ENCODE measurements at places on chromosomes 5 and 9. TPM values are rescaled to one million over a fixed set of nuclear protein-coding genes. Genes with fewer than 3 reads are reported as not detected.
A peak's percentile ranks its signal among the peaks of the same experiment; 100 is the strongest.

PRRX2 gene
- total RNA-seq = 0.21 TPM

GLIPR2 gene
- total RNA-seq = 6.3 TPM

PAM gene
- total RNA-seq = 255 TPM

TMEM174 gene
- not detected for total RNA-seq

CNTNAP3 gene
- total RNA-seq = 1.5 TPM

PLEKHG4B gene
- total RNA-seq = 6.8 TPM

ZMYND19 gene
- total RNA-seq = 25.6 TPM

GABRA1 gene
- not detected for total RNA-seq

- no peak for DNase-seq
Measured at GRCh38 chr5:38670878-38671277, 114.4 kb upstream of the LIFR start.

DNA sequence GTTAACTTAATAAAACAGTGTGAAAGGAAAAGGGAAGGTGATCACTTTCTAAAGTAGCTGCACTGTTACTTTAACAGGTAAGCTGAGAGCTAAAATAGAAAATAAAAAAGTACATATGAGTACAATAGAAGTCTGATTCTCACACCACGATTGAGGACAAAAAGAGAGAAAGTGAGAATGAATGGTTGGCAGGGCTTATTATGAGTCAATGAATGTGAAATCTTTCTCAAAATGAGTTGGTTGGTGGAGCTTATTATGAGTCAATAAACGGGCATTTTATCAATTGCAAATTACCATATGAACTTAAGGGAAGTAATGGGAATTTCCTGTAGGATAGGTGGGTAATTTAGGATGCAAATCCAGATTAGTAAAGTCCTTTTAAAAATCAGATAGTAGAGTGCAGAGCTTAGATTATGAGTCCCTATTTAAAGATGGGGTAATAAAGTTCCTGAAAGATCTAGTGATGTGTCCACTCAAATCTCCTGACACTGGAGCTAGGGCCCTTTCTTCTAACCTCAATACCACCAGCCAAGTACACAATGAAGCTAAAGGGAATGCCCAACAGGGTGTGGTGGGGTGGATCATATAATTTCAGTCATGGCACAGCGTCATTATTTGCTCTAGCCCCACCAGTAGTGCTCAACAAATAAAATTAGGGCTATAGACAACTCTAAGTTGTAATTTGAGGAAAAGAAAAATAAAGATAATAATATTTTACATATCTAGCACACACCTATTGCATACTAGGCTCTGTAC lies 21.1 kb upstream of the TLR4 start:
- no peak for DNase-seq

DNA sequence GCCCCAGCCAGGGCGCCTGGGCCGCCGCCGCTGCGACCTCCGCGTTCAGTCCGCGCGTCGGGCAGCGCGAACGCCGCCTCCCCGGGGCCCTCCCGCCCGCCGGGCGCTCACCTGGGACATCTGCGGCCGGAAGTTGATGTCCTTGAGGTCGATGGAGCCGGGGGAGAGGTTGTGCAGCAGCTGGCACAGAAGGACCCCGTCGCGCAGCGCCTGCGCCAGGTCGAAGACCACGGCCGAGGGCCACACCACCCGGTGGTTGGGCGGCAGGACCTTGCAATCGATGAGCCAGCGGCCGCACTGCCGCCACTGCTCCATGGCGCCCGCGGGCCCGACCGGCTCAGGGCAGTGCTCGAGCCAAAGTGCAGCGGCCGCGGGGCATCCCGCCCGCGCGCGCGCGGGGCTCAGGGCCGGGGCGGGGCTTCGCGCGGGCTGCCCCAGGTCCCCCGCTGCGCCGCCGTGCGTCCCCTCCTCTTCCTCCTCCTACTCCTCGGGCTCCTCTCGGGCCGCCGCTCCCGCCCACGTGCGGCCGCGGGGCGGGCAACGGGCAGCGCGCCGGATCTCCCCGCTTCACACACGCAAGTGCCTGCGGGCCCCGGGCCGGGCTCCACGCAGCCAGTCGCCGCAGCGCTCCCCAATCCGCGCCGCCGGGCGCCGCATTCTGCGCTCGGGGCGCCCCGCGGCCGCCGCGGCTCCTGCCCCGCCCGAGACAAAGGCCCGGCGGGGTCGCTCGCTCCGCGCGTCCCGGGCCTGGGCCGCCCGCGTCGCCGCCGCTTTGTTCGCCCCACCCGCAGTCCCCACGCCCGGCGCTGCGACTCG lies at the start of gene VAV2:
Gene VAV2, minus strand, starts transcription at position 361 of the 816 bp plus-strand sequence. Its CDS starts 46 bp downstream, at position 315.
- peak; percentile 62 for DNase-seq

DNA sequence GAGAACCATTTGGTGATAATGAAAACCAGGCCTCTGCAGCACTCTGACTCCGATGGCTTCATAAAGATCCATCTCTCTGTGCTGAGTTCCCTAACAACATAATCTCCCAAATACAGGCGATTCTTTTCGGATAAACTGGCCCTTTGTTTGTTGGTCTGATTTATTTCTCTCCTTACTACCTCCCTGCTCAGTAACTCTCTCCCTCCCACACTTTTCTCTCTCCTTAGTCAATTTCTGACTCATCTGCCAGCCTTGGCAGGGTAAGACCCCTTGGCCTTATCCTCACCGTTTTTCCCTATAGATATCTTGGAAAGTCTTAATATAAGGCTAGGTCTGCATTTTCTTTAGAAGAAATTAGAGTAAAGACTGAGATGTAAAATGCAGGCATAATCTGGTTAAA lies 128.7 kb downstream of the BRINP1 start:
- no peak for DNase-seq

- peak; percentile 61 for DNase-seq
Measured at GRCh38 chr9:6827439-6828145, 69.8 kb downstream of the KDM4C start.

DNA sequence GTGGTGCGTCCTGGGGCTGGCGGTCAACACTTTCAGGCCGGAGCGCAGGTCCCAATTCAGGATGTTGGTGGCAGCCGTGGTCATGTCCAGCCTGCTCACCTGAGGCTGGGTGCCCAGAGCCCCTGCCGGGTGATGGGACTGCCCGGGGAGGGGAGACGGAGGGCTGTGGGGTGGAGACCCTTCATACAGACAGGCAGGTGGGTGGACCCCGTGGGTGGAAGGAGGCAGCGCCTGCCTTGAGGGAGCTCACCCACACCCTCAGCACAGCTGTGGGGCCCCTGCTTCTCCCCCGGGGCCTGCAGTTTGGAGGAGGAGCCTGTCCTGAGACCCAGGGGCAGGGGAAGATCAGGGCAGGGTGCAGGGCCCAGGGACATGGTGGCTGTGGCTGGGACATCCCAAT lies 6.9 kb upstream of the PTGDS start:
- DNase-seq = no peak

GRCh38 chr5:138954257-138955012 lies 79.3 kb upstream of the LRRTM2 start:
- DNase-seq = no peak

- DNase-seq = no peak
Measured at GRCh38 chr9:117028103-117028858, 341.2 kb downstream of the TRIM32 start.

- no peak for DNase-seq
Measured at GRCh38 chr5:132808448-132808847, 4.7 kb upstream of the SOWAHA start.

DNA sequence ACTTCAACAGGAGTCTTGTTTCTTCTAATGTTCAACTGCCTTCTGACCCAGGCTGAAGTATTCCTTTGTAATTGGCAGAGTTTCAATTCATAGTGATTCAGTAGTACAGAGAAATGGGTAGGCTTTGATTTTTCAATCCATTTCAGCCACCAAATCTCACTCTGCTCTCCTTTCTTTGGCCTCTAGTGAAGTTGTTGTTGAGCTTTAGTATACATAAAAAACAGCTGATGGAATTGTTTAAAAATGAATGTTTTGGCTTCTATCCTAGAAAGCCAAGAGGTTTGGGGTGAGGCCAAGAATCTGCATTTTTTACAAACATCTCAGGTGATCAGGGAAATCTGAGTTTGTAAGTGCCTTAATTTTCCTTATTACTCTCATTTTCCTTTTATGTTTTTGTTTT lies 182.9 kb upstream of the MAP1B start:
- DNase-seq = no peak

DNA sequence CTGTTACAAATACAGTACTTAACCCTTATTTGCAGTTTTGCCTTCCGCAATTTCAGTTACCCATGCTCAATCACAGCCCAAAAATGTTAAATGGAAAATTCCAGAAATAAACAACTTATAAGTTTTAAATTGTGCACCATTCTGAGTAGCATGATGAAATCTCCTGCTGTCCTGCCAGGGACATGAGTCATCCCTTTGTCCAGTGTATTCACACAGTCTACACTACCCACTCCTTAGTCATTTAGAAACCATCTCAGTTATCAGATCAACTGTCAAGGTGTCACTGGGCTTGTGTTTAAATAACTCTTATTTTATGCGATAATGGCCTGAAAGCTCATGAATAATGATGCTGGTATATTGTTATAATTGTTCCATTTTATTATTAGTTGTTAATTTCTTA lies 95.8 kb downstream of the PLCXD3 start:
- DNase-seq = no peak

- DNase-seq = no peak
Measured at GRCh38 chr5:58648846-58649245, 66.0 kb downstream of the RAB3C start.

- no peak for DNase-seq
Measured at GRCh38 chr5:161546095-161546469, 443 bp downstream of the GABRB2 start.

DNA sequence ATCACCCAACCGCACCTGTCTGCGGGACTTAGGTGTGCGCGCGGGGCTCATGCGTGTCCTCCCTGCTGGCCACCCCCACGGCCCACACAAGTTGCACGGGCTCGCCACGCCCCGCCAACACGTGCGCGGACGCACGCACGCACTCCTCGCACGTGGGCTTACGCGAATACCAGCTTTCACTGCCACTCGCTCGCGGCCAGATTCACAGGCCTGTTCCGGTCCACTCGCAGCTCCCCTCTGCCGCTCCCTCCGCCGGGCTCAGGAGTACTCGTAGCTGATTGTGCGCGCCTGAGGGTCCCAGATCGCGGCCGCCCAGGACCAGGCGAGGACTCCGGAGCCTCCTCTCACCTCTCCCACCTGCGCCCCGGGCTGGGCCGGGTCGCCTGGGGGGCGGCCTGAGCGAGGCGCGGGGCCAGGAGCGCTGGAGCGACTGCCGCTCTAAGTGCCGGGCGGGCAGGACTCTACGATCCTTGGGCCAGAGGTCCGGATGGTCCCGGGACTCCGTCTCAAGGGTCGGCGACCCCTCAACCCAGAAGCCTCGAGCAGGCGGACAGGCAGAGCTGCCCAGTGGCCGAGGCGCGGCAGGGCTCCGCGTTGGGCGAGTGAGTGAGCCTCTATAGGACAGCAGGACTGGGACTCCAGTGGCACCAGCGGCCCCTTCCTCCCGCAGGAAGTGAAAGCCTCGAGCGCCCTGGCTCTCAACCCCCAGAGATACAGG lies 3.4 kb downstream of the PCDHGC5 start:
- DNase-seq = no peak

DNA sequence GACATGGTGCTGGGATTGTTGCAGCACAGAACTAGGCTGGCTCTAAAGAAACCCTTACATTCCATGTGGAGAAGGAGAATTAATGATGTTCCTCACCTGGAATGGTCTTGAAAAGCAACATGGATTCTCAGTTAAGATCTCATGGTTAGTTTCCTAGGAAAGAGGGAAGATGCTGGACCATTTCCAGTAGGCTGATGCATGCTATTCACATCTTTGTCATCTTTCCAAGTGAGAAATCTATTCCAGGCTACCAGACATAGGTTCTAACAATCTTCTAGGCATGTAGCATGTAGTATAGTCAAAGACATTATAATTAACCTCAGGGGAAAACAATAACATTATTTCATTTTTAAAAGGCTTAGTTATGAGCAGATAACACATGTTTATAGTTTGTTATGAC lies 44.3 kb downstream of the TMEM252 start:
- no peak for DNase-seq

DNA sequence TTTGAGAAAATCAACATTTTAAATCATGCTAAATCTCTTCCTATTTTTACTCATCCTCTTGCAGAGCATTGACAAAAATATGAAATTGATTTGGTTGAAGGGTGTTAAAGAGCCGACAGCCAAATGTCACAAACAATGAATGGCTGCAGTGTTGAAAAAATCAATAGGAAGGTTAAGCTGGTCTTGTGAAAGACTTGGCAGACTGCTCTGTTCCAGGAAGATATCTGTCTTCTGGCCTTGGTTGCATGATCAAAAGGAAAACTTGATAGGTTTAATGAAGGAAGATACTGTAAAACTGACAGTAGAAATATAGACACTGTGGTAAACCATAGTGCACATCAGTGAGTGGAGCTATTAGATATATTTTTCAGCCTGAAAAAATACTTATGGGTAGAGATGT lies 103.6 kb downstream of the PBX3 start:
- no peak for DNase-seq
